Heart right ventricle (tissue), 16 donors: ENCODE measurements at places on chromosomes 1 and 21. TPM values are rescaled to one million over a fixed set of nuclear protein-coding genes. Genes with fewer than 3 reads are reported as not detected.

DNA sequence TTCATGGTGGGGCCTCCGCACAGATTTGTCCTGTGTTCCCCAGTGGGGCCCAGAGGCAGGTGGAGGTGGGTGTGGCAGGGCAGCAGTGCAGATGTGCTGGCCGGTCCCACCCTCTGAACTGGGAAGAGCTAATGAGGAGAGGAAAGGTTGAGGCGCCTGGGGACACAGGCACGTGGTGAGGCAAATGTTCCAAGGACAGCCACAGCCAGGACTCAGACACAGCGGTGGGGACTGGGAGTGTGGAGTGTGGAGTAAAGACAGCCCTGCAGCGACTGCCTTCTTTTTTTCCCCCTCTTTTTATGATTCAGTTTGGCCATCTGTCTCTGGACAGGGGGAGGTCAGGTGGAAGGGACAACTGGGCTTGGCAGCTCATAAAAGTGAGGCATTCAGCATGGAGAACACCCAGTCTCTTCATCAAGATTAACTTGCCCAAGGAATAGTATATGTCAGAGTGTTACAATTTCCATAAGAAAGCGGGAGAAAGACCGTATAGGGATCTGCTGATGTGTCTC lies 104.2 kb upstream of the GCLM start:
- H3K27ac ChIP-seq: no peak overlapping the region
- no peaks in the 10 kb centered on the region for H3K36me3 ChIP-seq
- no peaks in the 10 kb centered on the region for H3K27me3 ChIP-seq
- H3K4me3 ChIP-seq: no peak overlapping the region

- no peak overlapping the region for H3K4me3 ChIP-seq
- DNase-seq: no peak
Measured at GRCh38 chr1:167409183-167409582, 109.1 kb downstream of the CD247 start.

GRCh38 chr21:39658066-39658465 lies 45.3 kb downstream of the B3GALT5 start:
- H3K27ac ChIP-seq: no peak overlapping the region
- H3K4me3 ChIP-seq: no peak overlapping the region
- peaks cover 18% of the 10 kb centered on the region for H3K4me1 ChIP-seq
- no peaks in the 10 kb centered on the region for H3K27me3 ChIP-seq
- no peaks in the 10 kb centered on the region for H3K36me3 ChIP-seq

GRCh38 chr1:155128755-155129473 lies 1.2 kb downstream of the EFNA1 start:
- peaks cover 17% of the 10 kb centered on the region for H3K4me1 ChIP-seq
- H3K27me3 ChIP-seq: no peaks in the 10 kb centered on the region
- peak overlapping the region; percentile 68 for H3K4me3 ChIP-seq
- H3K36me3 ChIP-seq: peaks cover 29% of the 10 kb centered on the region

- H3K36me3 ChIP-seq: no peaks in the 10 kb centered on the region
- H3K4me3 ChIP-seq: no peak overlapping the region
- DNase-seq: no peak
- no peak overlapping the region for H3K27ac ChIP-seq
- no peaks in the 10 kb centered on the region for H3K27me3 ChIP-seq
- no peaks in the 10 kb centered on the region for H3K4me1 ChIP-seq
Measured at GRCh38 chr21:36861595-36862323, 104.7 kb downstream of the HLCS start.

GRCh38 chr1:206925106-206925736 lies 3.5 kb upstream of the FCMR start:
- H3K4me1 ChIP-seq: peaks cover 15% of the 10 kb centered on the region
- H3K36me3 ChIP-seq: no peaks in the 10 kb centered on the region
- DNase-seq: no peak
- H3K4me3 ChIP-seq: no peak overlapping the region

GRCh38 chr1:21317035-21317689 lies 26.9 kb upstream of the ECE1 start:
- no peaks in the 10 kb centered on the region for H3K36me3 ChIP-seq
- H3K27me3 ChIP-seq: no peaks in the 10 kb centered on the region
- DNase-seq: peak; percentile 81
- peaks cover 25% of the 10 kb centered on the region for H3K4me1 ChIP-seq

GRCh38 chr1:206696812-206697585 lies 12.3 kb downstream of the MAPKAPK2 start:
- DNase-seq: no peak
- H3K36me3 ChIP-seq: no peaks in the 10 kb centered on the region
- H3K27ac ChIP-seq: peak overlapping the region; percentile 87

DNA sequence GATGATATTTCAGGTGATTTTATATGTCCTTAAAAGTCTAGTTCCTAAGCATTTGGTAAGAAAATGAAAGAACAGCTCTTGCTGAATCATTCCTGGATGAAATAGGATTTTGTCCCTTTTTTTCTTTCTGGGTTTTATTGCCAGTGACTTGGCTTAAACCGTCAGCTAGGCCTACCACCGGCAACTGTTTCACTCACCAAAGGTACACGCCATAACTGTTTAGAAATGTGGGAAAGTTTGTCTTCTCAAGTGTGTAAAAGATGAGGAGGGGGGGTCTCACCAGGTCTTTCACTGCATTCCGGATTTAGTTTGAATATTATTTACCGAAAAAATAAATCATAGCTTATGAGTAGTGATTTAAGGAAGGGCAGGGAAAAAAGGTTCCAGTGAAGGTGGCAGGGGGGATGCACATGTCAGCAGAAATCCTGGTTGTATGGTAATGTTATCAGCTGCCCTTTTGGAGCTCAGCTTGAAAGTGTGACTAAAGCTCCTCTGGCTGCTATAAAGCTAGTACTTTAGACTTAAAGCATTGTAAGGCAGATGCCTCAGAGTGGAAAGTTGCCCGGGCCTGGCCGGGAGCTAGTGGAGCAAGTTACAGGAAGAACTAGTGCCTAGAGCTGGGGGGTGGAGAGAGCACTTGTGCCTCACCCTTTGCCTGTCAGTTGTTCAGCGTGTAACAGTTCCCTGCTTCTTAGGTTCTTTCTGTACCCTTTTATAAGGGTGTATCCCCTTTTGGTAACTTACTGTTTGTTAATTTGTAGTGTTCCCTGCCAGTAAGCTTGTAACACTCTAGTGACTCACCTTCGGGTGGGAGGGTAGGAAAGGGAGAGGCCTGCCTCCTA lies 3.1 kb downstream of the ATP1A1 start:
- peaks cover 69% of the 10 kb centered on the region for H3K4me1 ChIP-seq
- peak overlapping the region; percentile 91 for H3K27ac ChIP-seq
- H3K4me3 ChIP-seq: peak overlapping the region; percentile 76
- peak; percentile 66 for DNase-seq
- no peaks in the 10 kb centered on the region for H3K27me3 ChIP-seq

- H3K4me1 ChIP-seq: peaks cover 71% of the 10 kb centered on the region
- H3K36me3 ChIP-seq: no peaks in the 10 kb centered on the region
- DNase-seq: no peak
- peak overlapping the region; percentile 76 for H3K27ac ChIP-seq
- no peaks in the 10 kb centered on the region for H3K27me3 ChIP-seq
- no peak overlapping the region for H3K4me3 ChIP-seq
Measured at GRCh38 chr1:203282720-203283542, 22.4 kb upstream of the BTG2 start.

GRCh38 chr1:109256971-109257681 lies 7.8 kb downstream of the CELSR2 start:
- no peaks in the 10 kb centered on the region for H3K27me3 ChIP-seq
- H3K27ac ChIP-seq: no peak overlapping the region
- DNase-seq: no peak
- no peaks in the 10 kb centered on the region for H3K36me3 ChIP-seq
- peaks cover 22% of the 10 kb centered on the region for H3K4me1 ChIP-seq
- no peak overlapping the region for H3K4me3 ChIP-seq

DNA sequence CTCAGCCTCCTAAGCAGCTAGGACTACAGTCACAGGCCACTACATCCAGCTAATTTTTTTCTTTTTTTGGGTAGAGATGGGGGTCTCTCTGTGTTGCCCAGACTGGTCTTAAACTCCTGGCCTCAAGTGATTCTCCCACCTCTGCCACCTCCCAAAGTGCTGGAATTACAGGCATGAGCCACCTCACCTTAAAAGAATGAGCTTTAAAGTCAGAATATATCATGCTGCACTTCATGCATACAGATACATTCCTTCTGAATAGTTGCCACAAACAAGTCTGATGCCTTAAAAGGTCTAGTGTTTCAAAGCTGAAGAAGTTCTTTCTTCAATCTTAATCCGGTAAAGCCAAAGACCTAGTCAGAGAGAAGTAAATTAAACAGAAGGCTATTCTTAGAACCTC lies 23.8 kb upstream of the CPLANE2 start:
- no peaks in the 10 kb centered on the region for H3K27me3 ChIP-seq
- H3K4me3 ChIP-seq: no peak overlapping the region
- peaks cover 13% of the 10 kb centered on the region for H3K4me1 ChIP-seq
- no peak for DNase-seq
- no peak overlapping the region for H3K27ac ChIP-seq

DNA sequence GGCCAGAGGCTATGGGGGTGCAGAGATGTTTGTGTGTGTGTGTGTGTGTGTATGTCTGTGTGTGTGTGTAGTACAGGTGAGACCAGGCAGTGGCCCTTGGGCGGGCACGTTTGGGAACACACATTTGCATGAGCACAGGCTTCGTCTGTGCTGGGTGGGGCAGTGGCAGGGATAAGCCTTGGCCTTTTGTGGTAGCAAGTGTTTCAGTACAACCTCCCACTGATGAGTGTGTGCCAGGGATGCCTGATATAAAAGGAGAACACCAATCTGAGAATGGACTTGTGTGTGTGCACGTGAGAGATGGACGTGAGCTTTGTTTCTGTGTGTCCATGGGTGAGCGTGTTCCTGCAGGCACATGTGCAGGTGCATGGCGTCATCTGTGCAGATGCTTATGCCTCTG lies 3.0 kb downstream of the NTRK1 start:
- DNase-seq: no peak
- H3K27ac ChIP-seq: no peak overlapping the region
- H3K4me1 ChIP-seq: peaks cover 3% of the 10 kb centered on the region
- peaks cover 74% of the 10 kb centered on the region for H3K27me3 ChIP-seq

DNA sequence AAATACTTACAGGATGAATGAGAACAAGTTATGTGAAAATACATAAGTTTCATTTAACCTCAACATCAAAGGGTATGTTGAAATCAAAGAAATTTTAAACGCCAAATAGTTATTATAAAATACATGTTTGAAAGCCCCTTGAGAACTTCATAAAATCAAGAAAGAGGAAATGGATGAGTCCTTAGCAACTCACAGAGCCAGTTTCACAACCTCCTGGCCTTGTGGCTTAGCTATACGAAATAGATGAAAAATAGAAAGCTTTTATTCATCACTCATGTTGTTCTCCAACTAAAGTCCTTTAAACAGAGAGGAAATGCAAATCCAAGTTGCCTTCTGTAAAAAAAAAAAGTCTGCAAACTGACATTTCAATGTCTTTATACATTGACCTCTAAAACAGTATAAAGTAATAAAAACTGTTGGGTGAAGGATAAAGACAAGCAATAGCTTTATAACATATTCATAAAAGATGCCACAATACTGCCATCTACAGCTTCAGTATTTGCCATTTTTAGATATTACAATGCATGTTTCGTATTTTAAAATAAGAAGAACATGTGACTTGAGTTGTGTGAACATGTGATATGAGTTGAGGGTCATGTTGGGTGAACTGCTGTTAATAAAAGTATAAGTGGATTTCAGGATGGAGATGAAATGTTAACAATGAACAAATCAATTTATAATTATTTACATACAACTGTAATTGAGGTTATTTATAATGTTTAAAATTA lies 847.8 kb downstream of the MRPL39 start:
- H3K27me3 ChIP-seq: no peaks in the 10 kb centered on the region
- no peak for DNase-seq
- H3K27ac ChIP-seq: no peak overlapping the region
- no peaks in the 10 kb centered on the region for H3K36me3 ChIP-seq

- no peaks in the 10 kb centered on the region for H3K27me3 ChIP-seq
- no peaks in the 10 kb centered on the region for H3K36me3 ChIP-seq
- H3K4me1 ChIP-seq: no peaks in the 10 kb centered on the region
Measured at GRCh38 chr1:221794079-221794670, 52.3 kb upstream of the DUSP10 start.

DNA sequence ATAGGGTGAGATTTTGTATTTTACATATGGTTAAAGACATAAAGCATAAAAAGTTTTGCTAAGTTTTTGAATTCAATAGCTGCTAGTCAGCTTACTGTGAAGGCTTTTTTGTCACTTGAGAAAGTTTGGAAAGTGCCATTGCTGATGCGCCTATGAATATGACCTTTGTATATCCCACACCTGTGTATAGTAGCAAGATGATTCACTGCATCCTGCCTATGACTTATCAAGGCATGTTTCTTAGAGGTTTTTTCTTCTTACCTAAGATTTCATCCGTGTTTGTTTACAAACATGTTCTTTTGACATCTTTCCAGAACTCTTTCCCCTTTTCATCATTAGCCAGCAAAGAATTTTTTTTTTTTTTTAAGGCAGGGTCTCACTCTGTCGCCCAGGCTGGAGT lies 51.5 kb downstream of the PRKAA2 start:
- no peak overlapping the region for H3K27ac ChIP-seq
- H3K36me3 ChIP-seq: peaks cover 5% of the 10 kb centered on the region
- no peaks in the 10 kb centered on the region for H3K27me3 ChIP-seq
- DNase-seq: no peak
- H3K4me3 ChIP-seq: no peak overlapping the region

DNA sequence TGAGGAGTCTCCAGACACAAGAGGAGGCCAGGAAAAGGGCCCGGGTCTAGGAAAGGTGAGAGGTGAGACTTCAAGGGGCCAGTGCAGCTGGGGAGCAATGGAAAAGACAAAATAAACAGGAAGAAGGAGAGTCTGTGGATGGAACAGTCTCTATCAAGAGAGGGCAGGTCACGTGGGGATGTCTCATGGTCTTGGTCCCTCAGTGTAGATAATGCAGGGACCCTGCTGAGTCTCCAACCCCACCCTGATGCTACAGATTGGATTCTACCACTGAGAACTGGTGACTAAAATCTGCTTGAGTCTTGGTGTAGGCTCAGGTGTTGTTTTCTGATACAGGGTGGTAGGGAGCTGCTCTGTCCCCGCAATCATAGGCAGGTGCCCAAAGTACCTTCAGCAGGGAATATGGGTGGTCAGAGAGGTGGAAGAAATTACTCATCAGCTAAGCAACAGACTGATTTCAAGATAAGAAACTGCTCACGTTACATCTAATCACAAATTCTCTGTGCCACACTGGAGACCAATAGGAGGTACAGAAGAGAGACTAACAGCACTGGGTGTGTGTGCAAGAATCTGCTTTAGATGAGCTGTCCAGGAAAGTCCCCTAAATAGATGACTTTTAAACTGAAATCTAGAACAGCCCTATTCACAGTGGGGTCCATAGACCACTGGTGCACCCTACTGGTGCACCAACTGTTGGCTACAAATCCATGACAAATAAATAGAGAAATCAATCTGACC lies 101.5 kb upstream of the TLR5 start:
- H3K36me3 ChIP-seq: no peaks in the 10 kb centered on the region
- no peaks in the 10 kb centered on the region for H3K27me3 ChIP-seq
- DNase-seq: no peak
- no peak overlapping the region for H3K27ac ChIP-seq
- H3K4me1 ChIP-seq: no peaks in the 10 kb centered on the region

GRCh38 chr1:31717341-31717740 lies 13.5 kb upstream of the COL16A1 start:
- H3K4me1 ChIP-seq: peaks cover 36% of the 10 kb centered on the region
- DNase-seq: no peak
- no peaks in the 10 kb centered on the region for H3K27me3 ChIP-seq
- no peak overlapping the region for H3K4me3 ChIP-seq

GRCh38 chr1:58903514-58904298 lies 119.9 kb upstream of the JUN start:
- H3K4me1 ChIP-seq: peaks cover 35% of the 10 kb centered on the region
- DNase-seq: peak; percentile 96
- peak overlapping the region; percentile 99 for H3K27ac ChIP-seq
- H3K4me3 ChIP-seq: peak overlapping the region; percentile 65

Gene CFAP57
- not detected for total RNA-seq

Gene MPZL1
- 46.5 TPM for total RNA-seq

Gene CRYBG2
- not detected for total RNA-seq

Gene GJA8
- total RNA-seq: not detected
